HFFc6 (cell line): ENCODE measurements at places on chromosomes 3 and 15. TPM values are rescaled to one million over a fixed set of nuclear protein-coding genes. Genes with fewer than 3 reads are reported as not detected.

The CCDC71 gene
- 21.8 to 24.2 TPM (median 21.9 TPM) in 3 replicates for total RNA-seq

The ZBTB47 gene
- total RNA-seq: 28.6 to 39.7 TPM (median 35.7 TPM) in 3 replicates

The C2CD4B gene
- total RNA-seq: not detected in 3 replicates

The TNFAIP8L3 gene
- total RNA-seq: 0.17 and 0.37 TPM in 2 replicates

The FBXW12 gene
- total RNA-seq: not detected in 3 replicates
